ENCODE measurements at places on chromosomes 5 and 9.

DNA sequence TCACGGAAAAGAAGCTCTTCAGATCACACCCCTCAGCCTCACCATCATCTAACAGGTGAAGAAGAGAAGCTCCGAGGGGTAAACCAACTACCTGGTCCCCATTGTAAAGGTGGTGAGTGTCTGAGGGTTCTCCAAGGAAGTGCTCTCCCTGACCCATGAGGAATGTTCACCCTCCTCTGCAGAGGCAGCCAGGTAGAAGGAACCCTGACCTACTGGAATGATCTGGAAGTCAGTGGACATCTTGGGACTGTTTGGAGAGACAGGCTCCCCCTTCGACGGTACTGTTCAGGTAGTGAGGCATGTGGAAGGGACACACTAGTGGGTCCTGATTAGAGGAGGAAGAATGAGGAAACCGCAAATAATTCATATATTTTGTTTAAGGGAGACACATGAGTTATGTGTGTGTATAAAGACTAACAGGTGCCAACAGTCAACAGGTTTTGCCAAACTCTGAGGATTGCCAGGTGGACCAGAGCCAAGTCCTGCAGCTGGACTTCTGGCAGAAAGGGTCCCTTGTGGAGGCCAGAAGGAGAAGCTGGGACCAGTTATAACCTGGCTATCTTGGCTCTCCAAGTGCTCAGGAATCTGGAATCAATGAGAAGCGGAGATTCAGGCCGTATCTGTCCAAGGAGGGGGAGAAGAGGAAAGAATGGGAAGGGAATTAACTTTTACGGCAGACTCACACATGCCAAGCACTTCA lies 3.0 kb upstream of the ZBTB34 start:
- DNase-seq = no peak

DNA sequence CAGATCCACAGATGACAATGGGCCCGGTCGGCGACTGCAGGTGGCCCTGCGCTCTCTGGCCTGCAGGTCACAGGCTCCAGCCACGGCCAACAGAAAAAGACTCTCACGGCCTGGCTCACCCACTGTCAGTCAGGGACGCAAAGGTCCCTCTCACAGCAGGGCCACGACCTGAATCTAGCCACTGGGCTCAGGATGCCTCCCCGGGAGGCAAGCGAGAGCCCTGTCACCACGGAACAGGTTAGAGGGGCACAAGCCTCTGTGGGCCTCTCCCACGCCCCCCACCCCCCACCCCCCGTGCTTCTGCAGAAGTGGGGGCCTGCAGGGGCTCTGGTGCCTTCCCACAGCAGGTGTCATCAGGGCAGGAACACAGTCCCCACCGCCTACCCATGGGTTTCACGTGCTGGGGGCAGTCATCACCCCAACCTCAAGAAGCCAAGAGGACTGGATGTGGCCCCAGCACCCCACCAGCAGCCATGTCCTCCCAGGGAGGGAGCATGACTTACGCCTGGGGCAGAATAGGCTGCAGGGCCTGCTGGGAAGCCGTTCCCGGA lies 17.3 kb upstream of the EGFL7 start:
- DNase-seq = no peak

GRCh38 chr5:32504989-32505596 lies 60.6 kb upstream of the ZFR start:
- peak; percentile 99 for DNase-seq

GRCh38 chr5:37549411-37549810 lies 170.3 kb downstream of the WDR70 start:
- no peak for DNase-seq

DNA sequence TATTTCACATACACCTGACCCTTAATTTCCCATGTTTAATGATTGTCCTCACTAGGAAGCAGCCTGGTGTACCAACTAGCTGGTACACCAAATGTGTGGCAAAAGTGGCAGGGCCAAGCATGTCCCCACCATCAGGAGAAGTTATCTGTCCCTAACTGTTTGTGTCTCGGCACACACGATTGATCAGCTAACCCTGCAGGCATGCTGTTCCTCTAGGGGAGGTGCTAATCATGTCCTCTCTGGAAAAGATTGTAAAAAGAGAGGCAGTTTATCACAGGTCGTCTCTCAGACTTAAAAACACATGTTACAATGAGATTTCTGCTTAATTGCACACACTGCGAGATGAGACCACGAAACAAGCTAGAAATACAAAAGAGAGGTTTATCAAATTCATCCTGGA lies 342.7 kb downstream of the DIRAS2 start:
- no peak for DNase-seq

DNA sequence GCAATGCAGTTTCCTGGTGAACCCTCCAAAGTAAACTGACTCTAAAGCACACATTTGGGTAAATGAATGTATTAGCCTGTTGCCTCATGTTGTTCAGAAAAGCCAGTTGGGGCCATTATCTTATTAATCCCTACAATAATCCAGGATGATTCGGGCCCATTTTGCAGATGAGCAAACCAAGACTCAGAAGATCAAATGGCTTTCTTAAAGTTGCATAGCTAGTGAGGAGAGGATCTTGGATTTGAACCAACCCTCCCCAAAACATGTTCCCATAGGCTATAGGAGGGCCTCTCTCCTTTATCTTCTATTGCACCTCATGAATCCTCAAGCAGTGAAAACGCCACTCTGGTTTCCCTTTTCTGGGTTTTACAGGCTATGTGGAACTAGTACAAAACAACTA lies 267.6 kb upstream of the RFX3 start:
- no peak for DNase-seq

- DNase-seq = no peak
Observed at GRCh38 chr5:32692036-32692746, 18.9 kb upstream of the NPR3 start.

DNA sequence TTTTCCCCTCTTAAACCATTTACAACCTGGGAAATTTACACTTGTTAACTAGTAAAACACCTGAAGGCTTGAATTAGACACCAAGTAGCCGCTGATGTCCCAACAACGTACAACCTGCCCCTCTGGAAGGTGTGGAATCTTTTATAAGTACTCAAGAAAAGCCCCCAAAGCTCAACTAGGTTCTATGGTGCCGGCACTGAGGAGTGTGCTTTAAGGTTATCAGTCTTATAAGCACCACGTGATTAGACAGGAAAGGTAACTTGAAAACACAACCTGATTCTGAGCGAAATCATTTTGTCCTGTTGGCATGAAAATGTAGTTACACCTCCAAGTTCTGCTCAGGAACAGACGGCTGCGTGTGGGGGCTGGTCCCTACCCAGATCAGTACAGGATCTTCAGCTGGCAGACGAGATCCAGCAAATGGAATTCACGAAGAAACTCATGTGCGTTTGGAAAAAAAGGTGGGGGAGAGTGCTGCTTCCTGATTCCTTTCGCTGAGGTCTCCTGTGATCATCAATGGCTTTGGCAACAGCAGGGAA lies 195.5 kb downstream of the MEF2C start:
- DNase-seq = no peak

DNA sequence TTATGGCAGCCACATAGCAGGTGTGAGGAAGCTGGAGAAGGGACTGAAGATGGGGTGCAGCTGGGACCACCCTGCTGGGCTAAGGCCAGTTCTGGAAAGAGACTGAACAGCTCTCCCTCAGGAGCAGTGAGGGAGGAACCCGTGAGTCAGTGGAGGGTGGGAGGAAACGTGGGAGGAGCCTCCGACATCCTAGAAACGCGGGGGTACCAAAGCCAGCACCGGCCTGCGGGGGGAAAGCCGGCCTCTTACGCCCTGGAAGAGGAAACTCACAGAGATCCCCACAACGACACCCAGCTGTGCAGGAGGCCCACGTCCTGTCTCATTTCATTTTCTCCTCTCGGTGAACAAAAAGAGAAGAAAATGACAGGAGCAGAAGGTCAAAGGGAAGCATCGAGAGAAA lies 185.8 kb upstream of the IRX4 start:
- DNase-seq = no peak

GRCh38 chr9:86722706-86723075 lies 224.6 kb downstream of the GAS1 start:
- DNase-seq = no peak

DNA sequence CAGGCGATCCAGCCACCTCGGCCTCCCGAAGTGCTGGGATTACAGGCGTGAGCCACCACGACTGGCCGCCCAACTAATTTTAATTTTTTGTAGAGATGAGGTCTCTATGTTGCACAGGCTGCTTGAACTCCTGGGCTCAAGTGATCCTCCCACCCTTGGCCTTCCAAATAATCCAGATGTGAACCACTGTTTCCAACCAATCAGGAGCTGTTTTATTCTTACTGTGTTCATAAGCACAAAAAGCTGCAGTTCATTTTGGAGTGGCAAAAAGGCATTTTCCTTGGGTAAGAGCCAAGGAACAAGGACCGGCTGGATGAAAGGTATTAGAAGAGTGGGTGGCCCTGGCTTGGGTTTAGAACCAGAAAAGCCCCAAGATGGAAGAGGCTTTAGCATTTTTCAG lies 5.2 kb upstream of the SLC27A4 start:
- no peak for DNase-seq

DNA sequence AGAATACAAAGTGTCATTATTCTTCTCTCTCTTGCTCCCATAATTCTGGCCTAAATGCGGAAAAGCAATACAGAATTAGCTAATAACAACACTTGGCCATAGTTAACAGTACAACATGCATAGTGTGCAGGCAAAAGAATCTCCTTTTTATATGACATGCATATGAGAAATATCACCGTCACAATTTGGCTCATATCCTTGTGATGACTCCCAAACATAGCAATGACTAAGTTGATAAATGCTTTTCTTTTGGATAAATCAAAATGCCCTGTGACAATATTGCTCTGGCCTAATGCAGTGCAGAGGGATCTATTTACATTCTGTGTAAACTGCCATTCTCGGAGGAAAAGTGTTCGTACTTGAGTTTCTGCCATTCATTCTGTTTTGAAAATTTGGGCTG lies 121.9 kb upstream of the GHR start:
- no peak for DNase-seq

- DNase-seq = no peak
Observed at GRCh38 chr9:3746296-3747275, 220.8 kb upstream of the RFX3 start.

DNA sequence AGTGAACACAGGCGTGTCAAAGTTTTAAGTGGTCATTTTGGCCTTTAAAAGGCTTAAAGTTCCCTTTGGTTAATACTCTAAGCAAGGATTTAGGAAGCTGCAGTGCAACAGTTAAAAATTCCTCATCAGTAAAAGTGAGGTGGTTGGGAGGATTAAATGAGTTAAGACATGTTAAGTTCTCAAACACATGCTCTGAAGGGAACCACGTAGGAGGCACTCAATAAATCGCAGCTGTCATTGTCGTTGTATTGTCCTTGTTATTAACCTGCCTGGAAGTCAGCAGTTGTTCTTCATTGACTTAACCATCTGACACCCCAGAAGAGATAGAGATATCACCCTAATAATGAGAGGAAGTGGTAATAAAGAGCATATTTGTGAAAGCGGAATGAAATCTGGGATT lies 247.5 kb downstream of the MARCHF11 start:
- DNase-seq = no peak

Measured in NCI-H1694 treated with DMSO at 0.1 percent for 48 hours (cell line).